ENCODE measurements at places on chromosomes 7 and 10. TPM values are rescaled to one million over a fixed set of nuclear protein-coding genes. Genes with fewer than 3 reads are reported as not detected.

DNA sequence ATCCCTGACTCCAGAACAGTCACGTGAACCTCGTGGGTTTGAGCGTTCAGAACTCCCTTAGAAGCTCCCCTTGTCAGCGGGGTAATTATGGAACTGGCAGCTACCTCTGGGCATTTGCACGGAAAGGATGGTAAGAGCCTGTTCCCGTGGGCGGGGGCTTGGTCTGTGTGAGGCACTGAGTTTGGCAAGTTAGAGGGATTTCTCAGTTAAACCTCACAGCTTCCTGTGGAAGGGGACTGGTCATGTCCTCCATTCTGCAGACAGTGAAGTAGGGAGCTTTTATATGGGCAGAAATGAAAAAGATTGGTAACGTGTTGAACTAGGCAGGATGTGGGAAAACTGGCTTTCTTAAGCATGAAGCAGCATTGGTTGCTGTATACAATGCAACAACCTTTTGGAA lies 16.0 kb downstream of the PALD1 start:
- DNase-seq, result no peak

DNA sequence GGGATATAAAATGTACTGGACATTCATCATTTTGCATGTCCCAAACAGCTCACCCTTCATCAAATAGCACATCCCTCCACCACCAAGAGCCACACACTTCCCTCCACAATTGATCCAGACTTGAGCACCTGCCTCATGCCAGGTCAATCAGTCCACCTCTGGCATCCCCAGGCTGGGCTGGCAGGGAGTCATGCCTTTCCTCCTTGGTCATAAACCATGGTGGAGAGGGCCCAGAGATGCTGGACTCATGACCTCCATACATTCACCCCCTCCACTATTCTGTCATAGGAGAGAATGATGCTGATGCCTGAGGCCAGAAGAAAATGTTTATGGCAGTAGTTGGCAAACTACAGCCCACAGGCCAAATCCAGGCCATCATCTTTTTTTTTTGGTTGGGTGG lies 16.1 kb upstream of the GDF10 start:
- DNase-seq, result no peak

GRCh38 chr7:104033837-104034236 lies 44.4 kb upstream of the RELN start:
- DNase-seq, result no peak

GRCh38 chr7:159099711-159100231 lies 44.9 kb downstream of the VIPR2 start:
- DNase-seq, result no peak

Gene PRSS2
- total RNA-seq, result not detected

Gene AASS
- 27.8 TPM for total RNA-seq

GRCh38 chr7:85160223-85160622 lies 26.6 kb downstream of the SEMA3D start:
- DNase-seq, result peak; percentile 30

DNA sequence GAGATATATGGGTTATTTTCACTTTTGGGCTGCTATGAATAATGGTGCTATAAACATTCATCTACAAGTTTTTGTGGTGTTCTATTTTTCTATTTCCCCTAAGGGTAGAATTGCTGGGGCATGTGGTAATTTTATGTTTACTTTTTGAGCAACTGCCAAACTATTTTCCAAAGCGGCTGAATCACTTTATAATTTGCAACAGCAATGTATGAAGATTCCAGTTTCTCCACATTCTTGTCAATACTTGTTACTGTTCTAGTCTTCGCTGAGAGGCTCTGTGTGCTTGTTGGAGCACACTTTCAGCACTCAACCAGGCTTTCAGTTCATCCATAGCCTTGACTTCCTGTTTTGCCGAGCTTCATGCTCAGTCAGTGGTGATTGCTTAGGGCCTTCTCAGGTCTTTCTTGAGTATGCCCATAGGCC lies 39.0 kb downstream of the ADK start:
- peak; percentile 64 for DNase-seq

DNA sequence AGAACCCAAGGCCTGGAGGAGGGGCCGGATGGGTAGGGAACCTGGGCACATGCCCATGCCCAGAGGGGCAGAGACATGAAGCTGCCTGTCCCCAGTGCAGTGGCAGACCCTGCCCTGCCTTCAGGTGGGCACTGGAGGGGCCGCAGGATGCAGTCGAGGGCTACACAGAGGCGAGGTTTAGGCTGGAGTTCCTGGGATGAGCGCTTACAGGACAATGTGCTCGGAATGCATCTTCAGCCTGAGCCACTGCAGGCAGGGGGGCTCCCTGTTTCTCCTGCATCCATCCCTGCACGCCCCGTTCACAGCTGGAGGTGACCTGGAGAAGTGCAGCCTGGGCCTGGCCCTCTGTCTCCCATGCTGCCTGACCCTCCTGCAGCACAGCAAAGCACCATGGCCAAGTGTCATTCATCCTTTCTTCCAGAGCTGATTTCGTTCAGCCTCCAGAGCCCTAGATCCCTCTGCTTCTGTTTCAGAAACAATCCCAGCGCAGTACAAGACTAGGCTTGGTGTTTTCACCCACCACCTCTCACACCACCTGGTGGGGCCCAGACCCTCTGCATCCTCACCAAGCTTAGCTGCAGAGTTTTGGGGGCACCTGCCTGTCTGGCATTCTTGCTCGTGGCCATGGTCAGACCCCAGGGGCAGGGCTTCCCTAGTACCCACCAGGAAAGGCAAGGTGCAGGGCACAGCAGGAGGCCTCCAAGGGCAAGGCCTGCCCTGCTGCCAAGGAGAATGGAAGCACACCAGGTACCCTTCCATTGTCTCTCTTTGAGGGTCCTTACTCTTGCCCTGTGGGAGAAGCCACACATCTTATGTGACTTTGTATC lies 311.9 kb downstream of the TCERG1L start:
- no peak for DNase-seq

Gene C10orf67
- not detected for total RNA-seq

DNA sequence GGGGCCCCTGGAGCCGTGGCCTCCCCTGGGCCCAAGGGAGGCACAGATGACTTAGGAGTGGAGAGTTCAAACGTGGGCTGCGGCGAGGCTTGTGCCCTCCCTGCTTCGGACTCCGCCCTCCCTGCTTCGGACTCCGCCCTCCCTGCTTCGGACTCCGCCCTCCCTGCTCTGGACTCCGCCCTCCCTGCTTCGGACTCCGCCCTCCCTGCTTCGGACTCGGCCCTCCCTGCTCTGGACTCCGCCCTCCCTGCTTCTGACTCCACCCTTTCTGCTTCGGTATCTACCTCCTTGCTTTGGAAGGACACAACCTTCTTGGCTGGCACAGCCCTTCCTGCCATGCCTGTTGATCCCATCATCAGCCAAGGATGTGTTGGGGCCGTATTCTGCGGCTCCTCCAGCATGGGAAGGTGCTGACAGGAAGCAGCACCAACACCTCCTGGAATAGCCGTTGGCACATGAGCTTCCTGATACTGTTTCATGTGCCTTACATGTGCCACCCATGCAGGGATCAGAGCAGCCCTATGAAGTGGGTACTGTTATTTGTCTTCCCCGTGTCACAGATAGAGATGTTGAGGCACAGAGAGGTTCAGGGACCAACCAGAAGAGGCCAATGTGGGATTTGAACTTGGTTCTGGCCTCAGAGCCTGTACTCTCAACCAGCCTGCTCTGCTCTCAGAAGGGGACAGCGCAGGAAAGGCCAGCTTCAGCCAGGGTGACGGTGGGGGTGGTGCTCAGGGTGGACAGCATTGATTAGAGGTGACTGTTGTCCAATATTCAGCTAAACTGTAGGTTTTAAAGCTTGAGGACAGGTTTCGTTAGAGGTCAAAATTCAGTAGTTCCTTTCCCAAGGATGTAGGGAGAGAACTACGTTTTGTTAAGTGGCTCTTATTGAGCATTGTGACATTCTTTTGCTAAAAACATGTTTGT lies 114.5 kb downstream of the NKX6-2 start:
- DNase-seq, result no peak

- DNase-seq, result peak; percentile 20
Observed at GRCh38 chr10:49115015-49115795, at the start of gene VSTM4. Gene VSTM4 (minus strand): TSS chr10:49115522. CDS start chr10:49115485, 37 bp downstream.

DNA sequence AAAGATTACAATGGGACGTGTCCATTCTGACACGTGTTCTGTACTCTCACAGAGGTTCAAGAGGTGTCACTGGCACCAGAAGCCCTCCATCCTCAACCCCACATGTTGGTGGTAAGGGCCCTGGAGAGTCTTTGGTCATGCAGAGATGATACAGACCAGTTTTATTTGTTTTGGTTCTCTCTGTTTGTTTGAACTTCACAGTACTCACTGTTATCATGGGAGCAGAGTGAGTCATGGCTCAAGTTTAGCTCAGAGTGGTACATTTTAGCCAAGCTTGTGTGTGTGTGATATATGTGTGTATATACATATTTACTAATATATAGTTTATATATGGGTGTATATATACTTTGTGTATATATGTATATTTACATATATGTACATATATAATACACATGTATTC lies 935.6 kb downstream of the GRID1 start:
- no peak for DNase-seq

Gene DENND2A
- total RNA-seq, result not detected

GRCh38 chr7:149638566-149639320 lies 134.6 kb downstream of the ZNF467 start:
- no peak for DNase-seq

DNA sequence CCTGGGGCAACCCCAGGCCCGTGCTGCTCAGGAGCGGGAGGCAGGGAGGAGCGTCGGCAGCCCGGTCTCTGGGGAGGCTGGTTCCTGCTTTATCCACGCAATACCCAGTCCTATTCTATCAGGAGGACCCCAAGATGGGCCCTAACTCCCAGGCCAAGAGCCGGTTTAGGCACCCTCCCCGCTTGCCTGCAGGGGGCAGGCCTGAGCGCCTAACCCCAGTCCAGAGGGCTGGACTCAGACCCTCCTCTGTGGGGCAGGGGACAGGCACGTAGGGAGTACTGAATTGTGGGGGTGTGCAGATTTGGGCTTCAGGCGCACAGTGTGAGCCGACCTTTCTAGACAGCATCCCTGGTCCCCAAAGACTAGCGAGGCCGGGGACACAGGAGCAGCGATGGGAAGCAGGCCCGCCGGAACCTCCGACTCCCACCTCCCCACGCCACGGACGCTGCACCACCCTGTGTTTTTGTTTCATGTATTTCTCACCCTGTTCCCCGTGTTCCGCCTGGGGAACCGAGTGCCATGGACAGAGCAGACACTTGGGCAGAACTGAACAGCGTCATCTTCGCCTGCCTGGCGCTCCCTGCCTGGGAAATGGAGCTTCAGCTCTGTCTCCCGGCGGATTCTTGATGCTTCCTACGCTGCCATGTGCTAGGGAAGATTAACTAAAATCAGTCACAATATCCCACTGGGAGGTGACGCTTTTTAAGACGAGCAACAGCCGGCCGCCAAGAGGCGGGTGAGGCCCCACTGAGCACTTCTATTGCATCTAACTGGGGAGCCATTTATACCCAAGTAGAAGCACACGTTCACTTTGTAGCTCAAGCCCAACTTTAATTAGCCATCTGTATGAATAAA lies 5.3 kb downstream of the NUDT1 start:
- peak; percentile 24 for DNase-seq

DNA sequence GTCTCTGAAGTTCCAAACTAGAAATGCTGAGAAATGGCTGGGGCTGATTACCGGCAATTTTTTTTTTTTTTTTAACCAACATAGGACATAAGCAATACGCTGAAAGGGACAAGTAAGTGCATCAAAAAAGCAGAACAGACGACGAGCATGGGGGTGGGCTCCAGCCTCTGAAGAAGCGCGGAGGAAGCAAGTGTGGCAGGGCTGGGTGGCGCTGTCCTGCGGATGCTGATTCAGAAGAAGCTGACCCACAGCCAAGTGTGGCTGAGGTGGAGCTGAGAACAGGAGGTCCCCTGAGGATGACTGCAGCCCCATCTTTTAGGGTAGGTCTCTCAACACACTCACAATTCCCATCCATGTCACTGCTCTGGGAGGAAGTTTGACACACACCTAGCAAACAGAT lies 65.6 kb downstream of the CTBP2 start:
- no peak for DNase-seq

Gene GRID2IP
- not detected for total RNA-seq
